GM19239 (cell line): ENCODE measurements at places on chromosomes 11 and 22.

DNA sequence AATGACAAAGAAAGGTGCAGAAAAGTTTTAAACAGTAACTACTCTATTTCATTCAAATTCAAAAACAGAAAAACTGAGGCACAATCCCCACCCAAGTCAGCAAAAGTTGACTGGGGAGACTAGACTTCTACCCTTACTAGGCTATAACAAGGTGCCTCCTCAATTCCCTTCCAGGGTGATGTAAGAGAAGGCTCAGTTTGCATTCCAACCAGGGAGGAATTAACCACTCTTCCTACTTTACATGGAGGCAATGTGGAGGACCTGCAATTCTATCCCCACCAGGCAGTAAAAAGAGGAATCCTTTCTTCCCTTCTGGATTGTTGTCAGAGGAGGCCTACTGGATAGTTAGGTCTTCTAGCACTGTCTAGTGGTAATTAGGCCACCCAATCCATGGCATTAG, 26.1 kb downstream of the TYR start:
- DNase-seq = no peak

GRCh38 chr22:16964366-16964765, 43.7 kb downstream of the GAB4 start:
- no peak for DNase-seq

- DNase-seq = no peak
Measured at GRCh38 chr22:24723111-24723510, 51.4 kb downstream of the PIWIL3 start.

DNA sequence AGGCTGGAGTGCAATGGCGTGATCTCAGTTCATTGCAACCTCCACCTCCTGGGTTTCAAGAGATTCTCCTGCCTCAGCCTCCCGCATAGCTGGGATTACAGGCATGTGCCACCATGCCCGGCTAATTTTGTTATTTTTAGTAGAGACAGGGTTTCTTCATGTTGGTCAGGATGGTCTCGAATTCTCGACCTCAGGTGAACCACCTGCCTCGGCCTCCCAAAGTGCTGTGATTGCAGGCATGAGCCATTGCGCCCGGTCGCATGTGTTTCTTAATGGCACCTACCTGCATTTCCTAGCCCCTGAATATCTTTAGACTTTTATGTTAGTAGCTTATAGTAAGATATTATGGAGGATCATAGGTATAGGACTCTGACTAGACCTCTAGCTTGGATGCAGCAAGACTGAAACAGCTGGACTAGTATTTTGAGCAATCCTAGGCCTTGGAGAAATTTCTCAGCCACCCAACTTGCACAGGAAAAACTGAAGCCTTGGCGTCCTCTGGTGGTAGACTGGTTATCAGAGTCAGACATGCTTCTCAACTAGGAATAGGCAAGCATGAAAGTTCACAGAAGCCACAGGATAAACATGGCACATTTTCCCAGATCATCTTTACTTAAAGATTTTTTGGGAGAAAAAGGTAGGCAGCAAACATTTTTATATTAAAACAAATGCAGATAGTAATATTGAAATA, 22.7 kb upstream of the C1QTNF4 start:
- DNase-seq = no peak

GRCh38 chr22:28448625-28449024, 231.0 kb downstream of the TTC28 start:
- no peak for DNase-seq

DNA sequence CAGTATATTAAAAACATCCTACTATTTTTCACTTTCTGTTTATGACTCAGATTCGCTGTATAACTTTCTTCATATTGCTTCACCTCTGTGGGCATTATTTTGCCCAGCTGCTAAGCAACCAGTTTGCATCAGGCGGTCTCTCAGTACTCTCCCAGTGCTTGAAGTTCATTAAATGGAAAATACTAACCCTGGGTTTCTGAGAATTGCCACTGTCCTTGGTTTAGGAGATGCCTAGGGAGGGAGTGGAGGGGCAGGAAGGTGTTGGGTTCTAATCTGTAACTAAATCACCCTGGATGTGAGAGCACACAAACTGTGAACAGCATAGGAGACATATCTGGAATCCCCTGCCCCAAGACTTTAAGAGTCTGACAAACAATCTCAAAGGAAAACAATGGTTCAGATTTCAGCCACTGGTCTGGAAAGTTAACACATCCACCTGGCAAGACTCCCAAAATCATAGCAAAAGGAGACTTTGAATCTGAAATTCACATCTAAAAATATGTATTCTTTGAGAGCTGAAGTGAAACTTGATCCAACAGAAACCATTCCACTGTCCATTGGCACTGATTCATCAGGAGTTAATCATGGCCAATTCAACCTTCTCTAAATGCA, 540.0 kb downstream of the SOX6 start:
- DNase-seq = no peak
